ENCODE measurements at places on chromosomes 7 and 10. TPM values are rescaled to one million over a fixed set of nuclear protein-coding genes. Genes with fewer than 3 reads are reported as not detected.
A peak's percentile ranks its signal among the peaks of the same experiment; 100 is the strongest.

CAMK2B gene
- 0.79 TPM for polyA plus RNA-seq

STK32C gene
- polyA plus RNA-seq, result 8.8 TPM

GRCh38 chr10:48400129-48400849 is 93.8 kb downstream of the MAPK8 start:
- 0 out of 2 replicates have a peak overlapping the region, but pooled peaks have one; percentile 11 for H3K27ac ChIP-seq
- H3K27me3 ChIP-seq, result no peaks in the 10 kb centered on the region
- H3K36me3 ChIP-seq, result no peaks in the 10 kb centered on the region
- no peak overlapping the region for H3K4me3 ChIP-seq

GRCh38 chr10:62650411-62650810 is 154.1 kb upstream of the ADO start:
- DNase-seq, result peak; percentile 69
- H3K4me1 ChIP-seq, result peaks cover 32% of the 10 kb centered on the region
- H3K27me3 ChIP-seq, result no peaks in the 10 kb centered on the region
- H3K27ac ChIP-seq, result peak overlapping the region; percentile 41

Measured in GM23248 (cell line).